Posterior cingulate gyrus (tissue), 11 donors: ENCODE measurements at places on chromosomes 12 and 14.

- DNase-seq, result no peak
Measured at GRCh38 chr12:97680751-97681150, 218.1 kb downstream of the RMST start.

DNA sequence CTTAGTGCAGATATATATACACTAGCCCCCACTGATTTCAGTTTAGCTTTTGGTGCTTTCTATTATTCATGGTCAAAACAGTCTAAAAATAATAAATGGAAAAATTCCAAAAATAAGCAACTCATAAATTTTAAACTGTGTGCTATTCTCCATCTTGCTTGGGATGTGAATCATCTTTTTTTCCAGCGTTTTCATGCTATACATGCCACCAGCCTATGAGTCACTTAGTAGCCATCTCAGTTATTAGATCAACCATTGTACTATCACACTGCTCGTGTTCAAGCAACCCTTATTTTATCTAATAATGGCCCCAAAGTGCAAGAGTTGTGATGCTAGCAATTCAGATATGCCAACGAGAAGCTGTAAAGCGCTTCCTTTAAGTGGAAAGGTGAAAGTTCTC lies 73.9 kb upstream of the KRR1 start:
- DNase-seq, result no peak

DNA sequence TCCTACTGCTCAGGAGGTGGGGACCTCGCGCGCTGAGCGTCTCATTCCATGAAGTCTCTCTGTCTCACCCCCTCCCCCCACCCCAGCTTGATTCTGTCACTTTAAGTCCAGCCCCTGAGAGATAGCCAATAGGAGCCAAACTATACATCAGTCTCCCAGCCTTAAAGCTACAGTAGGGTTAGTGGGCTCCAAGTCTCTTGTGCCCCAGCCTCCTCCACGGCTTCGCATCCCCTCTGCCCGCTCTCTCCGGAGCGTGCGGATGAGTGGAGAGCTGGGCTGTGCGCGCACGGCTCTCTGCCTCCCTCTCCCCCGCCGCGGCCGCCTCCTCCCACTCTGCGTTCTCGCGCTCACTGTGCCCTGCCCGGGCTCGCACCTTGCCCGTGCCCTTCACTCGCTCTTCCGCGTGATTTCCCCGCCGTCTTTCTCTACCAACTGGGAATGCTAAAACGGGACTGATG lies at the start of gene ESRRB:
Gene ESRRB, plus strand, starts transcription at position 191 of the 458 bp plus-strand sequence. Its CDS starts 265 bp downstream, at position 456.
- DNase-seq, result no peak

- DNase-seq, result no peak
Measured at GRCh38 chr14:55927028-55927427, 191.2 kb upstream of the PELI2 start.

DNA sequence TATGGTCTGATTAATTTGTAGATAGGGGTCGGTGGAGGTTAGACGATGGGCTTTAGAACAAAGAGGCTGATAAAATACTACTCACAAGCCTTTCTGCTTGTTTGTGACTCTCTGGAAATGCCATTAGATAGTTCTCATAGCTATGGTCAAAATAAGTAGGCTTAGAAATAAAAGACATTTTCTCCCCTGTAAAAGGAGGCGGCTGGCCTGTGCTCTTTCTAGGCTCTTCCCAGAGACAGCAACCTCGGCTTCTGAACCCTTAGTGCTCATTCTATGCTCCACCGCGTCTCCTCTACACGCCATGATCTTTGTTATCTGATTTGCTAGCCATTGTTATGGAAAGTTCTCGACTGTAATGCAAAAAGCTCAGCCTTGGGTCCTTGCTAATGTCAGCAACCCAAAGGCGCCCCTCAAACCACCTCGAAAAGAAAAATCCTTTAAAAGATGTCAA lies 64.5 kb downstream of the CRADD start:
- DNase-seq, result no peak
